Stimulated activated CD8-positive, alpha-beta memory T cell treated with anti-CD3 and anti-CD28 coated beads, Interleukin-7, amount 100 ng/mL, for 1 hour (primary cell): ENCODE measurements at places on chromosomes 5 and 9.

GRCh38 chr9:124513376-124513994, 6.3 kb upstream of the NR5A1 start:
- no peak for DNase-seq

- peak; percentile 17 for DNase-seq
Measured at GRCh38 chr9:126317513-126317912, 9.1 kb upstream of the MVB12B start.

GRCh38 chr5:31613651-31614050, 25.3 kb upstream of the PDZD2 start:
- no peak for DNase-seq

GRCh38 chr5:135571902-135572301, 6.9 kb downstream of the CXCL14 start:
- no peak for DNase-seq

DNA sequence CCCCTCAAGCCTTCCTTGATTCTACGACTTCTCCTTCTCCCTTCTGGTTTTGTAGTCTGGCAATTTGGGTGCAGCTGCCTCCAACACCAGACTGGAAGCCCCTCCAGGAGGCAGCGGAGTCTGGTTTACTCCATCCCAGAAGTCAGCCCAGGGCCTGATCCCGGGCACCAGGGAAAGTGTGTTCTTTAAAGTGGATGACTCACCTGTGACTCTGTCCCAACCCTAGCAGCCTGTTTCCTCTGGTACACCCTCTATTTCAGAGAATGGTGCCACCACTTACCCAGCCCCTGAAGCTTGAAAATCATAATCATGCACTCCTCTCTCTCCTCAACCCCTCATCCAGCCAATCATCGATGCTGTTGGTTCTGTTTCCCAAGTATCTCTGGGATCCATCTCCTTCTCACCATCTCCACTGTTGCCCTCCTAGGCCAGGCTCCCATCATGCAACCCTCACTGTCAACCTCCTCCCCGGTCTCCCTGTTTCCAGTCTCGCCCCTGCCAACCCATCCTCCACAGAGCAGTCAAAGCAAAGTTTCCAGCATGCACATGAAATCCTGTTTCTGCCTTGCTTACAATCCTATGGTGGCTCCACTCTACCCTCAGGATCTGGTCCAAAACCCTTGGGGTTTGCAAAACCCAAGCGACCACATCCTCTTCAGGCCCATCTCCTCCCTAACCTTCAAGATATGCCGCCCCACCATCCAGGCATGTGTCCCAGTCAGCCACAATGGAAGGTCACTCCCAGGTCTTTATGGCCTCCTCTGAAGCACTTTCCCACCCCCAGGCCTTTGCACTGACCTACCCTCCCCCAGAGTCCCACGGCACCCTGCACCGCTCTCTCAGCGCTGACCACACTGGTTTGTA, 10.5 kb downstream of the LHX6 start:
- no peak for DNase-seq

DNA sequence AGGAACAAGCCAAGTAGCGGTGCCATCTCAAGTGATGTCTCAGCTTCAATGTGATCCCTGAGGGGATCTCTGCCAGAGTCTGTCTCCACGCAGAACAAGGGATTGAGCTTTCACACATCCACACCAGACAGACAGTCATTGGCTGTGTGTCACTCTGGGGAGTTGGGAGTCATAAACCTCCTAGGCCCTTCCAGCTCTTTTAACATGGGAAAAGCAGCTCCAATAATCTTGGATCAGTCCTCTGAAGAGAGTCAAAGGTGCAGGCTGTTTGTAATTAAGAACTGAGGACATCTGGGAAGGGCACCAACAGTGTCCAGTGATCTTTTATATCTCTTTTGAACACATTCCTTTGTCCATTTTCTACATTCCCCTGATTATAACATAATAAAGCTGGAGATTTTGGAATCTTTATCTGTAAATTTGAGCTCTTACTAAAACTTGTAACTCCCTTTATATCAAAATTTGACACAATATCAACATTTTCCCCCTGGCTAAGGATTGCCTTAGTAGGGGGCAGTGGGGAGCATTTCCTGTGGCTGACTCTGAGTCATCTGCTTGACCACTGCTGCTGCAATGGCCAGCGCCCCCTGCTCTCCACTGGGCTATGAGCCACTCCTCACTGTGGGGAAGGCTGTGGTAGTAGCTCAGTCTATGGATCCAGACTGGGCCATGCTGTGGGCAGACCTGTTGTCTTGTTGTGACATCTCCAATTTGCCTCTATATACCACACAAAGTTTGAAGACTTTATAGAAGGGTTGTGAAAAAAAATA, 284.4 kb downstream of the OSTF1 start:
- DNase-seq: no peak

- no peak for DNase-seq
Measured at GRCh38 chr5:36017622-36018021, 26.4 kb upstream of the UGT3A1 start.

- no peak for DNase-seq
Measured at GRCh38 chr9:36118706-36119105, 17.8 kb upstream of the GLIPR2 start.

GRCh38 chr5:155052532-155052931, 39.0 kb downstream of the KIF4B start:
- no peak for DNase-seq

GRCh38 chr9:98207606-98208005, 15.2 kb upstream of the CORO2A start:
- DNase-seq: no peak

GRCh38 chr9:118729981-118730380, 639.3 kb downstream of the BRINP1 start:
- no peak for DNase-seq

DNA sequence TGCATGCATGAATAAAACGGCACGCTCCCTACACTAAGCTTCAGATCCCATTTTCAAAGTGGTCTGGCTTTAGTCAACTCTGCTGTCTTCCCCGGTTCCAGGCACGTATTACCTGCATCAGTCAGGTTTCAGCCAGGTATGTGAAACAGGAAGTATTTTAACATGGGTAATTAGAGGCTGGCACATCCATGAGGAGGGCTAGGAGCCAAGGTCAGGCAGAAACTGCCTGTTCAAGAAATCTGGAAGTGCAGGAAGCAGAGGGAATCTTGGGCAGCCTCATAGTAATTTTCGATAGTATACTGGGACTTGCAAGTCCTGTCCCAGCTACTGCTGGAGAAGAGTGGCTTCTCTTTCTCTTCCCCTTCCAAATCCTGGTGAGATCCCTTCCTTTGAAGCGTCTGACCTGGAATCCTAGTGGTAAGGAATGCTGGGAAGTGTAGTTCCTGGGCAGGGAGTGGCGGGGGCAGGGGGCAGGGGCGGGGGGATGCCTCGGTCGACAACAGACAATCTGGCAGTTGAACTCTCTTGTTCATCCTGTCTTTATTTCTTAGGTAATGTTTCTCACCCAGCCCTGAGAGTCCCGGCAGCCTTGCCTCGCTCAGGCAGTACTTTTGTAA, 403.1 kb downstream of the TLE4 start:
- DNase-seq: no peak

GRCh38 chr5:171961117-171961516, 45.3 kb downstream of the FBXW11 start:
- DNase-seq: no peak

- no peak for DNase-seq
Measured at GRCh38 chr5:74638544-74638969, 2.0 kb downstream of the ENC1 start.

- no peak for DNase-seq
Measured at GRCh38 chr5:54775645-54776044, 209.7 kb downstream of the ESM1 start.

DNA sequence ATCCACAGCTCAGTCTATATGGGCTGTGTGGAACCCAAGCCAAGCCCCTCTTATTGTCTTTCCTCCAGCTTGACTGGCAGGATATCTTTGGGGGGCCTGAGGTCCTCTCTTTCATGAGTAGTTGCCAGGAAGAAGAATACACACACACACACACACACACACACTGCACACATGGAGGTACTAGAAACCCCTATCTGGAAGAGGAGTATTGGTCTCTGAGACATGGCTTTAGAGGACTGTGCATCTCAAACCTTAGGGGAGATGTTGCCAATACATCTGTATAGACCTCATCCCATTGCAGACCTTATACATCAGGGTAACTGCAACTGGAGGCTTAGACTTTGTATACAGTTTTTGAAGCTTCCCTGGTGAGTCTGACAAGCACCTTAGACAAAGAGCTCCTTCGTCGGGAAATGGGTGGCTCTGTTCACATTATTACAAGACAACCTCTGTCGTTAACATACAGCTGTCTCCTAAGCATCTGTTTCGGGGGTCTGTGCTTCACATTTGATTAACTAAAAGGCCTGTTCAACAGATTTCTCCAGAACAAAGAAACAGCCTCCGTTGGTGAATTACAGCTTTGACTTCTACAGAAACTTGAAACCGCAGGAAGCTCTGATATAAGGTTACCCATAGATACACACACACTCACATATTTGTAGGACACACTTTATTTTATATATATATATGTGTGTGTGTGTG, 5.5 kb upstream of the ENTREP1 start:
- DNase-seq: no peak
